Fibroblast of skin of left quadriceps (primary cell): ENCODE measurements at places on chromosomes 5 and 9.

DNA sequence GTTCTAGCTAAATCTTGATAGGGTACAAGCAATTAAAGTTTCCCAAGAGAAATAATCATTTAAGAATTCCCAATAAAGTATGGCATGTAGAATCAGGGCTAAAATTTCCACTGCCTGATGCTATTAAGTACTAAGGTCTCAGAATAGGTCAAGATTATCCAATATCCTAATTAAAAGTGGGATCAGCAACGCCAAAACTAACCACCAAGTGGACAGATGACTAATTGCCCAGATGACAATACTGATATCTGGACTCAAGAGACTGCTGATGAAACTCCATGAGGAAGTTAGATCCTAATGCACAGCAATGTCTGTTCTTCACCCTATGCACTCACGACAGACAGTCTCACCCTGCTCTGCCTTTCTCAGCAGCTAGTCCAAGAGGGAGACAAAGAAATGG lies 14.3 kb downstream of the DEPDC1B start:
- DNase-seq: no peak

DNA sequence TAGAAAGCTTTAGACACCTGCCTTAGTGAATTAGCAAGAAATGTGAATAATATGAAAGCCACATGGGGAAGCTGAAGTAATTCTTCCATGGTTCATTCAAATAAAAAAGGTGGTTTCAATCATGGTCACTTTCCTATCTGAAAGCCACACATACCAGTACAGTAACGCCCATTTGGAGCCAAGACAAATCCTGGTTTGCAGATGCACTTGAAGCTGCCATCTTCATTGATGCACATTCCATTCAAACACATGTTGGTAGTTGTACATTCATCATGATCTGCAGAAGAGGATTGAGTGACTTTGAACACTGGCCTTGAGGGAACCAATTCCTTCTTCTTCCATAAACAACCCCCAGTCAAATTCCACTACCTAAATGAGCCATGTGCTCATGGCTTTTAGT lies 161.5 kb downstream of the FBN2 start:
- no peak for DNase-seq

DNA sequence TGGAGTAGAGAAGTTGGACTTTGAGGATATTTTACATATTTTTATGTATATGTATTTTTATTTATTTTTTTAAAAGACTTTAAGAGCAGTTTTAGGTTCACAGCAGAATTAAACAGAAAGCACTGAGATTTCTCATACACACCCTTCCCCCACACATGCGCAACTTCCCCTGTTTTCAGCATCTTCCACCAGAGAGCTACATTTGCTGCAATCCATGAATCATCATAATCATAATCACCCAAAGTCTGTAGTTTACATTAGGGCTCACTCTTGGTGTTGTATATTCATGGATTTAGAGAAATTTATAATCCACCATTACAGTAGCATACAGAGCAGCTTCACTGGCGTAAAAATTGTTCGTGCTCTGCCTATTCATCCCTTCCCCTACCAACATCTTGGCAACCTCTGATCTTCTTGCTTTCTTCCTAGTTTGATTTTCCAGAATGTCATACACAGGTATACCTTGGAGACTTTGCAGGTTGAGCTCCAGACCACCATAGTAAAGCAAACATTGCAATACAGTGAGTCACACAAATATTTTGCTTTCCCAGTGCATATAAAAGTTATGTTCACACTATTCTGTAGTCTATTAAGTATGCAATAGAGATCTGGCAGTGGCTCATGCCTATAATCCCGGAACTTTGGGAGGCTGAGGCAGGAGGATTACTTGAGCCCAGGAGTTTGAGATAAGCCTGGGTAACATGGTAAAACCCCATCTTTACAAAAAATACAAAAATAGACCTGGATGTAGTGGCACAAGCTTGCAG lies 9.6 kb upstream of the CCDC171 start:
- no peak for DNase-seq

- no peak for DNase-seq
These were observed 76.3 kb upstream of the BARHL1 start for GRCh38 chr9:132505991-132506655.

DNA sequence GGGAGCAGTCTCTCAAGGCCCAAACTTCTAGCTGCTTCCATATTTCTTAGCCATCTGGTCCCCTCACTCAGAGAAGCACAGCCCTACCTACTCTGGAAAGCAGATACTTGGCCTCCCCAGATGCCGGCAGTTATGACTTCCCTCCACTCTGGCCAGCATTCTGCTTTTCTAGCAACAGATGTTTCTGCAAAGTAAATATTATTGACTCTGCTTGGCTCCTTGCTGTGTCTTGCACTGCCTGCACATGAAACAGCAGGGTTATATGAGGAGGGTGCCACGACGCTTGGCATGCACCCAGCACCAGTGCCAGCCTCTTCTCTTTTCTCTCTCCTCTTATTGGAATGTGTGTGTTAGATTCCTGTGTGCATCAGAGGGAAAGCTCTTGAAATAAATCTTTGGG lies 99.7 kb downstream of the ARHGAP26 start:
- DNase-seq: no peak

DNA sequence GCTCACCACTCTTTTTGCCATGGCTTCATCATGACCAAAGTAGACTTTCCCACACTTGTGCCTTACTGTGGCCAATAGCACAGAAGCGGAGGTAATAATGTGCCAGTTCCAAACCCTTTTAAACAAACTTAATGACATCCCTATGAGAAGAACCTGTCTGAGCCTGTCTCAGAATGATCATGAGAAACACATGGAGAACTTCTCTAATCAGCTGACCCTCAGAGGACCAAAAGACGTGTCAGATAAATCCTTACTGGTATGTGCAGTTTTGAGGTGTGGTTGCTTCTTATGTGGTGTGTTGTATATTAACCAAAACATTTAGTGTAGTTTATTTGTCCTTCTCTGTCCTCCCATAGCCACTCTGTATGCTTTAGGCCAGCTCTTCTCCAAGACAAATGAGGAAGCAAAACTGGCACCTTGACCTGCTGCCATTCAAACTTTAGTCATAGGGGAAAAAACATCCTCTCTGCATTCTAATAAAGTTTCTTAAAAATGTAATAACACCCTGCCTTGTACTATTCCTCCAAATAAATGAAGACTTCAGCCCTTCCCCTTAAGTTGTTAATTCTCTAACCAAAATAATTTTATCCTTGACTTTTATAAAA lies 168.9 kb downstream of the MUSK start:
- no peak for DNase-seq
